ENCODE measurements at places on chromosomes 16 and 17. TPM values are rescaled to one million over a fixed set of nuclear protein-coding genes. Genes with fewer than 3 reads are reported as not detected.

DNA sequence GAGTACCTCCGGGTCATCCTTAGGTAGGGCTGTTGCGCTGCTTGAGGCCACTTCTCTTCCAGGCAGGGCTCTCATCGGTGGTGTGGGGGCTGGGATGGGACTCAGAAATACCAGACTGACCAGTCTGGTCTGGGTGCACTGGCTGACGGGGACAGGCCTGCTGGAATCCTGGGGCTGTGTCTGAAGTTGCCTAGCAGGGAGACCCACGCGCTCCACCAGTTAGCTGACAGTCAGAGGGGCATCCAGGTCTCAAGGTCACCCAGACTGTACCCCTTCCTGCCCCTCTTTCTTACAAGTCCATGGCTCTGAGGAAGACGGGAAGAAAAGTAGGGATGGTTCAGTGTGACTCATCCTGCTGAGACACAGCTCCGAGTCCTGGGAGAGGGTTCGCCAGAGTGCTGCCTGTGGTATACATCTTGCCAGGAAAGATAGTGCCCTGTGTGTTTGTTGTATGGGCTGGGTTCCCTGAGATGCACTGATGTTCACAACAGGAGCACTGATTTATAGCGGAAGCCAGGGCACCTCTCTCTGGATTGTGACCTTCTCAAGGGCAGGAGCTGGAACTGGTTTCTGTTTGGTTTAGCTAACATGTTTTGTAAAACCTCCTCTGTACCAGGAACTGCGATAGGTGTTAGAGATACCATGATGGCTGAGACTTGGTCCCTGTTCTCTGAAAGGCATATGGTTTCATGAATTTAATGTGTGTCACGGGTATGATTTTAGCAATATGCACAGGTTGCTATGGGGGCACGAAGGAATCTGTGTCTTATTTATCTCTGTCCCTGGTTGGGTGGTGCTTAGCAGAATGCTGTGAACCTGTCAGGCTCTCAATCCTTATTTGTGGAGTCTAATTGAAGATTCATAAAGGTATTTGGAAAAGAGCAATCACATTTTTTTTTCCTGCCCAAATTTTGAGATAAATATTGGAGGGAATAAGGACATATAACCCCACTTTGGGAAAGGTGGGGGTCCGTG lies 97.5 kb downstream of the OR1D5 start:
- peak; percentile 95 for ATAC-seq

- no peak for ATAC-seq
Observed at GRCh38 chr16:27436065-27436464, 34.1 kb downstream of the IL21R start.

The DNAH2 gene
- total RNA-seq = 4.4 TPM

- no peak for ATAC-seq
Observed at GRCh38 chr16:306911-307370, 24.0 kb downstream of the PDIA2 start.

DNA sequence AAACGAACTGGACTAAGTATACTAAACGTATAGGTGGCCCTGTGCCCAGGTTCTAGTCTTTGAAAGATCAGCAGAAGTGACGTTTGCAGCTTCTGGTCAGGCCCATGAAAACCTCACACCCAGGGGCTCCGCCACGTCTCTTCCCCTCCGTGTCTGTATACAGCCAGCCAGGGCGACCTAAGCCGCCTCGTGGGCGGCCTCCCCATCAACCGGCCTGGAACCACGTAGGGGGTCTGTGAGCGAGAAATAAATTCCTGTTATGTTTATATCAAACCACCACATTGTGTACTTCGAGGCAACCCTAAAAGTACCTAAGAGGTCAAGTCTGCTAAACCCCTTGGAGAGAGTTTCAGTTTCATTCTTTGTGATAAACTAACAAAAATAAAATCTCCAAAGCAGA lies 6.8 kb downstream of the TK1 start:
- ATAC-seq = no peak

The KRT10 gene
- total RNA-seq = 27.4 TPM

- no peak for ATAC-seq
Observed at GRCh38 chr16:21717608-21718007, 53.8 kb downstream of the OTOA start.

DNA sequence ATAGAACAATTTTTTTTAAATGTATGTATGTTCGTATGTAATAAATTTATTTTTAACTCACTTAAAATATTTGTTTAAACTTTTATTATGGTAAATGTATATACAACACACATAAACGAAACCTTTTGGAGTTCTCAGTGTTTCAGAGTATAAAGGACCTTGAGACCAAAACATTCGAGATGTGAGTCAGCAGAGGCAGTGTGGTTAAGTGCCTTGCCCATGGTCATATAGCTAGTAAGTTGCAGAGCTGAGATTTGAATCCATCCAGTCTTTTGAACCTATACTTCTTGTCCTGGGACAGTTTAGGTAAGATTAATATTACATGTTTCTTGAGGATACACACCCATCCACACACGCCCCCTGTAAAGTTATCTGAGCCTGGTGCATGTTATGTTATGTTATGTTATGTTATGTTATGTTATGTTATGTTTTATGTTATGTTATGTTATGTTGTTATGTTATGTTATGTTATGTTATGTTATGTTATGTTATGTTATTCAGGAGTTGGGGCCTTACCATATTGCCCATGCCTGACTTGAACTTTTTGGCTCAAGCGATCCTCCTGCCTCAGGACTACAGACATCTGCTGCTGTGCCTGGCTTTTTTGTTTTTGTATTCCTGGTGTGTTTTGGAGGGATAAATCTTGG lies 41.8 kb downstream of the TNRC6A start:
- ATAC-seq = no peak

- ATAC-seq = peak; percentile 88
Observed at GRCh38 chr16:61792194-61792909, 243.9 kb downstream of the CDH8 start.

DNA sequence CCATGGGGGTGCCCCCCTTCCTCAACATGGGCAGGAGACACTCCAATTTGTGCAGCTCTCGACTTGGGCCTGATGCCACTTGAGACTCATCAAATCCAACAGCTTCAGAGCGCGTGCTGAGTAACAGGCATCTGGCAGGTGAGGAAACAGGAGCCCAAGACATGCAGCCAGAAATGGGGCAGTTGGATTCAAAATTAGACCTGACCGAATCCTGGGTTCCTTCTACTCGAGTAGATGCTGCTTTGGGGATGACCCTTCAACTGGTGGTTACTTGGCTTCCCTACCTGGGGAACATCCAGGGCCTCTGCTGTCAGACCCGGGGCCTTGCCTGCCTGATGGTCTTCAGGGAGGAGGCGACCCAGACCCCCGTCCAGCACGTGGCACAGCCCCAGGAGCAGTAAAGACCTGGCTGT lies 488 bp upstream of the NTN3 start:
- no peak for ATAC-seq

DNA sequence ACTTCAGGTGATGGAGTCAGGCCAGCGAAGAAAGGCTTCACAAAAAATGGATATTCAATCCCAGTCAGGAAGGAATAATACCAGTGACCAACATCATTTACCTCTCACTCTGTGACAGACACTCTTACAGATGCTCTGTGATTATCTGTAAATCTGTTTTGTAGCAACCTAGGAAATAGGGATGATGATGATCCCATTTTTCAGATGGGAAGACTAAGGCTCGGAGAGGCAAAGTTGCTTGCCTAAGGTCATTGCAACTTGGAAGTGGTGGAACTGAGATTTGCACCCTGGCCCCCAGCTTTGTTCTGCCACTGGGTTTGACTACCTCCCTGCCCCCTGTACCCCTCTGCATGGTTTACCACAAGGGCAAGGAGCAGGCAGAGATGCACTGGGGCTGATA lies 14.1 kb upstream of the WSCD1 start:
- ATAC-seq = no peak

The PITPNM3 gene
- total RNA-seq = 1.9 TPM

DNA sequence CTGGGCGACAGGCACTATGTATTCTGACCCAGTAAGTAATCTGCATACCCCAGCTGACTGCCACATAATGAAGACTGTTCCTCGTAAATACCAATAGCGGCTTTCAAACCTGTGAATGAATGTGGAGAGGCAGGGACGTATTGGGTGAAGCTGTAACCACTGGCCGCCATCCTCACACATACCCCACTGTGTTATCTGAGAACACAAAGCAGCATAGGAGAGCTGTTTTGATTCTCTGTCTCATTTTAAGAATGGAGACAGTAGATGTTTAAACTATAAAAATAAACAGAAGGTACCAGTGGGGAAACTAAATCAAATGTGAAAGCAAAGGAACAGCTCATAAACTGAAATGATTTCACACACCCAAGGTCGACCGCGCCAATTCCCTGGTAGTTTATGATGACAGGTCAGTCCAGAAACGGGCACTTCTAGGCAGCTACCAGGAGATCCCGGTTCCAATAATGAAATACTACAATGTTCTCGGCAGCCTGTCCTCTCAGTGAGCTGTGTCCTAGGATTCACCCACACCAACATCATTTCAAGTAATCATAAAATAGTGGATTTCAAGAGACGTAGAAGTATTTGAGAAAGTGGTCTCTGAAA lies 109.7 kb downstream of the ADCY9 start:
- no peak for ATAC-seq

- no peak for ATAC-seq
Observed at GRCh38 chr16:8639694-8640093, 18.2 kb downstream of the METTL22 start.

GRCh38 chr16:22670551-22671041 lies 143.4 kb upstream of the HS3ST2 start:
- peak; percentile 27 for ATAC-seq

DNA sequence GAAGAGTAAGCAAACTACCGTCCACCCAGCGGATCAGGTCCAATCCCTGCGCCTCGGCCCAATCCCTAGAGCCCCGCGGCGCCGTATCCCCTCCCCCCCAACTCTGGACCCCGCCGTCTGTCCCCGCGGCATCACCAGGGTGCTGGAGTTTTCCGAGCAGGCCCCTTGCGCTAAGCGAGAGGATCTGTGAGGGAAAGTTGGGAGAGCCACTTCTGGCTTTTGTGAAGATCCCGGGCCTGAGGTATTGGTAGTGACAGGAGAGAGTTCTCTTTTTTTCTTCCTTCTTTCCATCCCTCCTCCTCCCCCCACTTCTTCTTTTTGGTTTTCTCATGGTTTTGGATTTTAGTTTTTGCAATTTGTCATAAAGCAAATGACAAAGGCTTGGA lies 3.5 kb upstream of the DLX4 start:
- ATAC-seq = no peak

DNA sequence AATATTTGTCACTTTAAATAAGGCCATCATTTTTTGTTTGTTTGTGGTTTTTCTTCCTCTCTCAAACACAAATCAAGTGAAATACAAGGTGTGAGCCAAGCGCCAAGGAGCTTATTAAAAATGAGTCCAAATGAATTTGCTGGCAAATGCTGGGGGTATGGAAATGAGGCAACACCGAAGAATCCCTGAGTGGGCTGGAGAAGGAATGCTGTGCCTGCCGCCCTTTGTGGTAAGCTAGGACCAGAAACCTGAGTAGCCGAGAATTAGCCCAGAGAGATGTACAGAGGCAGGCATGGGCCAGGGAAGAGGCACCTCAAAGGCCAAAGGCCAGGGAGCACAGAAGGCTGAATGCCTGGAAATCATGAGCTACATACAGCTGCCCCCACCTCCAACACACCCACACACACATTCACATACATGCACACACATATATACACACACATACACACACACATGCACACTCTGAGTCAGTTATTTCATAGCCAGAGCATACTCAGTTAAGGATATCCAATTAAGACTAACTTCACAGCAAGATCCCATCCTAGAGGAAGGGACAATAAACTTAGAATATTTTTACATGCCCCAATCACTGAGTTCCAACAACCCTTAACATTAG lies 266.1 kb upstream of the DYNLRB2 start:
- ATAC-seq = no peak

- peak; percentile 21 for ATAC-seq
Observed at GRCh38 chr17:40331743-40332641, 23.0 kb downstream of the RARA start.

DNA sequence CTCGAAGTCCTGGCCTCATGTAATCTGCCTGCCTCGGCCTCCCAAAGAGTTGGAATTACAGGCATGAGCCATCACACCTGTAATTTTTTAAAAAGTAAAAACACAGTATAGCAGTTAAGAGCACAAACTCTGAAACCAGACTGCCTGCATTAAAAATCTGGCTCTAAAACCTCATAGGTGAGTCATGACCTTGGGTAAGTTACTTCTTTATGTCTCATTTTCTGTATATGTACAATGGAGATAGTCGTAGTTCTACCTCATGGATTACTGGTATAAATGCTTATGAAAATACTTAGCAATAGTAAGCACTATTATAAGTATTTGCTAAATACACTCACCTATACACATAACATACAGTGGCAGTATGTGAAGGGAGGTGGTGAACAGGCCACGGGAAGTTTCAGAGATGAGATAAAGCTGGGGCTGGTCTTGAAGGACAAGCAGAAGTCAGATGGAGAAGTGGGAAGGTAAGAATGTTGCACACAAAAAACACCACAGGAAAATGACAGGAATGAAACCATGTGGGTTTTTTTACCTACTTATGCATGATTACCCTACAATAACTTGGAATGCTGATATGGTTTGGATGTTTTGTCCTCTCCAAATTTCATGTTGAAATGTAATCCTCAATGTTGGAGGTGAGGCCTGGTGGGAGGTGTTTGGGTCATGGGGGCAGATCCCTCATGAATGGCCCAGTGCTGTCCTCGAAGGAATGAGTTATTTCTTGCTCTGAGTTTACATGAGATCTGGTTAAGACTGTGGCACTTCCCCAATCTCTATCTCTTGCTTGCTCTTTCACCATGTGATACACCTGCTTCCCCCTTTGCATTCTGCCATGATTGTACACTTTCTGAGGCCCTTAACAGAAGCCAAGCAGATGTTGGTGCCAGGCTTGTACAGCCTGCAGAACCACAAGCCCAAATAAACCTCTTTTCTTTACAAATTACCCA lies 33.9 kb downstream of the ZNF652 start:
- ATAC-seq = no peak

DNA sequence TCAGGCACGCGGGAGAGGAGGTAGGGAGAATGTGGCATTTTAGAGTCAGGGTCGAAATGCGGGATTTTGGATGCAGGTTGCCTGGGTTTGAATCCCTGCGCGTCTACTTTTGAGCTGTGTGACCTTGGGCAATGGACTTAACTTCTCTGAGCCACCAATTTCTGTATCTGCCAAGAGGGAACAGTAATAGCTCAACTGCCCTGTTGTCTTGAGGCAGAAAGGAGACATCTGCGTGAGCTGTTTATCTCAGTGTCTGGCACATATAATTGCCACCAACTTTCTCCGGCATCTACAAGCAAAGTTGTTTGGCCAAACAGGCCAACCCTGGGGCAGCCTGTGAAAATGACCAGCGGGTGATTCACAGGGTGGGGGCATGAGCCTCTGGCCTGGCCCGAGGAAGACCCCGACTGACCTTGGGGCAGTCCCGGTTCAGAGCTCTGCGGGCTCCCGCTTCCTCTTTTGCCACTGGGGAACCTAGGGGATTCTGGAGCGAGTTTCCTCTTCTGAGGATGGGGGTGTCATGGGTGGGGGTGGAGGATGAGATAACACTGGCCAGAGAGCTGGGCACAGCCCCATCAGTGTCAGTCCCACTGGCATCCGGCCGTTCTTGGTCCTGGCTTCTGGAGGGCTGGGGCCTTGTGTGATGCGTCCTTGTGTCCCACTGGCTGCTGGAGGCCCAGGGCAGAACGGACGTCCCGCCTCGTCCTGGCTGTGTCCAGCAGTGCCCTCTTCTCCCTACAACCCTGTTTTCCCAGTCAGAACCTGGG lies 1.3 kb downstream of the SNN start:
- ATAC-seq = no peak
